Activated T-helper 17 cell treated with anti-CD3 and anti-CD28 coated beads, Interleukin-2, amount 50 U/mL, for 72 hours (primary cell): ENCODE measurements at places on chromosomes 5 and 9. TPM values are rescaled to one million over a fixed set of nuclear protein-coding genes. Genes with fewer than 3 reads are reported as not detected.

POLK gene
- total RNA-seq, result 44.4 TPM

HEMGN gene
- 1.2 TPM for total RNA-seq

ALDH1A1 gene
- not detected for total RNA-seq

DNAI1 gene
- not detected for total RNA-seq

PDE8B gene
- not detected for total RNA-seq

ADGRD2 gene
- total RNA-seq, result not detected

AP3B1 gene
- 46.1 TPM for total RNA-seq

CDX1 gene
- not detected for total RNA-seq

ZNF883 gene
- 0.71 TPM for total RNA-seq

GFI1B gene
- total RNA-seq, result not detected

C5orf52 gene
- not detected for total RNA-seq

GPR21 gene
- 0.95 TPM for total RNA-seq

DND1 gene
- total RNA-seq, result 3.0 TPM

ZNF483 gene
- 7.3 TPM for total RNA-seq

RLN2 gene
- total RNA-seq, result 2.9 TPM

C5orf63 gene
- 11.0 TPM for total RNA-seq

INSYN2B gene
- total RNA-seq, result not detected

CDKN2B gene
- 0.19 TPM for total RNA-seq
